ENCODE measurements at places on chromosomes 3 and 15.

- no peak for DNase-seq
These were observed 1024.4 kb upstream of the CADM2 start for GRCh38 chr3:83934192-83935021.

- no peak for DNase-seq
These were observed 32.1 kb downstream of the SLC22A14 start for GRCh38 chr3:38314112-38314763.

DNA sequence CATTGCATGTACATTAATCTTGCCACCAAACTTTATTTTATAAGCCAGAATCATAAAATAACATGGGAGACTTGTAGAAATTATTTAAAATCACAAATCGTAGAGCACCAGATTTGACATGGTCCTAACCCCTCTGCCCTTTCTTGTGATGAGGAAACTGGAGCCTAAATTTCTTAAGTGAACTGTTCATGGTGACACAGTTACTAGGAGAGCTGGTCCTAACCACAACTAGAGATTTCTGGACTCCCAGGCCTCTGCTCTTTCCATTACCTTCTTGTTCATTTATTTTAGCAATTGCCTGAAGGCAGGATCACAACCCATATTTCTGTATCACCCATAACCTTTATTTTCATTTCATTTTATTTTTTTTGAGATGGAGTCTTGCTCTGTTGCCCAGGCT is 352.5 kb downstream of the LPP start:
- DNase-seq = no peak

- DNase-seq = no peak
These were observed 2.0 kb downstream of the LYSMD2 start for GRCh38 chr15:51735228-51736010.

DNA sequence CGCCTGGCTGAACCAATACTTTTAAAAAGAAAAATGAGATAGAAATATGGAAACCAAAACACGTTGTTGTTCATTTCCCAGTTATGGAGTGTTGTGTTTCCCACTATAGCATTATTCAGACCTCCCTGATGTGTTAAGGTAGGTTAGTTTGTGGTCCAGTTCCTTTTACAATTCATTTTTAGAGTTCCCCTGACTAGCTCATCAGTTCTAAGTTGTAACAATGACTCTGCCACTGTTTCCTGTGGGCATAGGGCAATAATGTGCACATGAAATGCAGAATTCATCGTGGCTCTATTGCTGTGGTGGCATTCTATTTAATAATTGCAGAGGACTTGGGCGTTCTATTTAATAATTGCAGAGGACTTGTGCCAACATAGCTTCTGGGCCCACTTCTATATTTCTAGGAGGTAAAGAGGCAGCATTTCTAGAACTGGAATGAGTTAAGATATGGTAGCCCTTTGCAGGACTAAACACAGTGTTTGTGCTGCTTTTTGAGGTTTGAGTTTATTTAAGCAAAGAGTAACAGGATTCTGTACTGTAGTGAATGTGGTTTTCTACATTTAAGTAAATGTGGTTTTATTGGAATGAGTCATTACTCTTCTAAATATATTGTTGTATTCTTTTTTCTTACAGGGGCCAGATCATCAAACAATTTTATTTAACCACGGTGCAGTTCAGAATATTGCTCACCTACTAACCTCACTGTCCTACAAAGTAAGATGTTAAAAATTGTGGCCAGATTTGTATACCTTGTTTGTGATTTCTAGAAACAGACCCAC is 47.5 kb downstream of the ARMC8 start:
- no peak for DNase-seq

DNA sequence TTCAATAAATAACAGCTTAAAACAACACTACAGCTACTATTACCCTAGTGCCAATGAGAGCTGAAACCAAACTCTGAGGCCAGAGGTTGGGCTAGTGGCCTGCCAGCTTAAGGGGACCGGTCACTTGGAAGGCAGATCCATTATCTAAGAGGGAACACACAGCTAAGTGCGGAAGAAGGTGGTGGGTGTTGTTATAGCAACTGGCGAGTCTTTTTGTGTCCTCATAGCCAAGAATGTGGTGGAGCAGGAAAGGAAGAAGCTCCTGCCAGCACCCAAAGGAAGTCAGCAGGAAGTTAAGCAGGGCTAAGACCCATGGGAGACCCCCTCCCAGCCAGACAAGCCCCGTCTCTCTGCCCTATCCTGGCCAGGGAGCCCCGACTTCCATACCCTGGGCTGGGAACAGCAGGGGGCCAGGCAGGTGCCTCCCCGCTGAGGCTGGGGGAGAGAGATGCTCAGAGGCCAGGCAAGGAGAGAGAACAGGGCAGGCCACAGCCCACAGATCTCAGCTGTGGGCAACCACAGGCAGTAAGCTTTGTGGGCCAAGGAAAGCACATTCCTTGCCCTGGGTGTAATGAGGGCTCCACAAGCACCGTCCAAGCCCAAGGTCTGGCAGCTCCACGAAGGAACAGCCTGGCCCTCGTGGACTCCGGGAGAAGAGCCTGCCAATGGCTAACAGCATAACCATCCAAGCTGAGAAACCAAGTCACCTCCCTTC is 34.0 kb upstream of the HRH1 start:
- no peak for DNase-seq

GRCh38 chr3:116051040-116051439 is 394.2 kb downstream of the LSAMP start:
- DNase-seq = no peak

- no peak for DNase-seq
These were observed 161.1 kb downstream of the UACA start for GRCh38 chr15:70602281-70602680.

- no peak for DNase-seq
These were observed 9.6 kb downstream of the CALML4 start for GRCh38 chr15:68195336-68196112.

GRCh38 chr3:132317229-132317948 is at the start of gene ACP3:
Gene ACP3 (plus strand): TSS chr3:132317407. CDS start chr3:132317457, 50 bp downstream.
- peak; percentile 63 for DNase-seq

- no peak for DNase-seq
These were observed 97.5 kb downstream of the IGF1R start for GRCh38 chr15:98745650-98746374.
